ENCODE measurements at places on chromosomes 4 and X.

- no peak for DNase-seq
Observed at GRCh38 chr4:166435449-166435848, 562.4 kb downstream of the TLL1 start.

DNA sequence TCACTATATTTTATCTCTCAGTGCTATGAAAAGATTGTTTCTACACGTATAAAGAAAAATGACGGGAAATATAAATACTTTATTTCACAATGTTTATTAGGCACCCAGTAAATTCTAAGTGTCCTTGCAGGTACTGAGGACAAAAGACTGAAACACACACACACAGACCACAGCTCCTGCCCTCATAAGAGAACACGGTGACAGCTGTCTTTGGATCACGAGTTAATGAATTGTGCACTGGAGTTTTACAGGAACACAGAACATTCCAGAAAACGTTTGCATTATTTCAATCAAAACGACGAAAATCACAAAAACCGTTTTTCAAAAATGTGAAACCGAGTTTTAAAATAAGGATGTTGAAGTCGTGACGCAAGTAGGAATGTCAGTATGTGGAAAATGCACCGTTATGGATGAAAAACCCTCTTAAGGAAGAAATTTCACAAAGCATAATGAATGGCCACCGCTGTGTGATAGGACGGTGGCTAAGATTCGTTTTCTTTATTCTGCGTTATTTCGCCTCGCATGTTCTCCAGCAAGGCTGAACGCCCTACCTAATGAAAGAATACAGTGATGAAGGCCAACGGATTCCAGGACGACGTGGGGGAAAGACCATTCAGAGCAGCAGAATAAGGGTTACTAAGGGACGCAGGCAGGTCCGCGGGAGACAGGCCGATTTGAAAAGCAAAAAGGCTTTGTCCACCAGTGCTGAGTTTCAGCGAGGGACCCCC is 24.2 kb downstream of the FAM156A start:
- no peak for DNase-seq

GRCh38 chr4:137070614-137071013 is 461.7 kb downstream of the PCDH18 start:
- no peak for DNase-seq

- no peak for DNase-seq
Observed at GRCh38 chr4:119227690-119228089, 15.2 kb downstream of the USP53 start.

- no peak for DNase-seq
Observed at GRCh38 chrX:46330513-46330912, 214.7 kb downstream of the ZNF674 start.

- DNase-seq, result no peak
Observed at GRCh38 chr4:120071192-120071795, 4.6 kb upstream of the MAD2L1 start.

- DNase-seq, result no peak
Observed at GRCh38 chrX:41258226-41258625, 75.7 kb upstream of the DDX3X start.

DNA sequence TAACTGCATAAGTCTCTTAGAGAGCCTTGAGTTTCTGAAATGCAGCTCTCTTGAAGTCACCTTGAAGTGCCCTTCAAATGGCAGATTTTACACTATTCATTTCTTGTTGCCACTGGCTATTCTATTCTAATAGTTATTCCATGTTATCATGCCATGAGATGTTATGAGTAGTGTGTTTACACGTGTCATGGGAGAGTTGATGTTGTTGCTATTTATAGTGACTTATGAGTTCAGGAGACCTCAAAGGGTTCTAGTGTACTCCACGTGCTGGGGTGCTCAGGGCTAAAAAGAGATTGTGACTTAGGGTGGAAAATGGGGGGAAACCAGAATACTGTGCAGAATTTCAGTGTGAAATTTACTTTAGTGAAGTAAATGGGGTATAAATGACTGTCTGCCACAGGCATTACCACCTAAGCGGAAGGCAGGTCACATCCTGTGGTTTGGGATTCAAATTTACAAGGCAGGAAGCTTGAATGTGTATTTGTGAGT is 77.1 kb upstream of the SLC4A4 start:
- DNase-seq, result no peak
